ENCODE measurements at places on chromosomes 6 and 20.

DNA sequence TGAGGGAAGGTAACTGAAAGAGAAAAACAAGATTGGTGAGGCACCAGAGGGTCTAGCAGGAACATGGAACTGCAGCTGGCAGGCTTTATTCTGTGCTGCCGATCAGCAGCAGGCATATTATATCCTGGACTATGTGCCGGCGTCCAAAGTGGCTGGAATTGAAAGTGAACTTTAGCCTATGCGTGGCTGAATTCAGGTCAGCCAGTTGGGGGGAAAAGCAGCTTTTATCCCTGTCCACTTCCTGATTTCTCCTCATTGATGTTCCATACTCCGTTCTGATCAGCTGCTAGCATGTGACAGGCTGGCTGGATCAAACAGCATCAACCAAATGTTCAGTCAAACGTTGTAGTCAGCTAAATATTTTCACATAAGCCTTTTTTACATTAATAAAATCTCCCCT is 99.0 kb downstream of the CAP2 start:
- peak; percentile 69 for DNase-seq

GRCh38 chr20:62266340-62266739 is 28.0 kb downstream of the OSBPL2 start:
- no peak for DNase-seq

DNA sequence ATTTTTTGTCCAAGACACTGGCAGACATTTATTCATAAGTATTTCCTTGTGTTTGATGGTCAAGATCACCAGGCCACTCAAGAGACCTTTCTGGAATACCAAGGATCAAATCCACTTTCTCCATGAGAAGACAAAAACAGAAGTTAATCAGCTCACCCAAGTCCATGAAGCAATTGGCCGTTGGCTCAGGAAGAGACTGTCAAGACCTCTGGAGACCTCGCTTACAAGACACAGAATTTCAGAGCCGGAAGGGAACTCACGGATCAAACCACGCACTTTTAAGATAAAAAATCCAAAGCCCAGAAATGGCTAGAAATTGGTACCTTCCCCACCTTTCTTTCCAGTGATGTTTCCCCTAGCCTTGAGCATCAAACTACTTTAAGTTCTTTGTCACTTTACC is 3.3 kb downstream of the TRERF1 start:
- no peak for DNase-seq

GRCh38 chr20:35342154-35342769 is 50.0 kb upstream of the FAM83C start:
- peak; percentile 30 for DNase-seq

- no peak for DNase-seq
These were observed 58.0 kb upstream of the SLC4A11 start for GRCh38 chr20:3297079-3297378.

GRCh38 chr6:13354331-13355042 is 26.1 kb upstream of the TBC1D7 start:
- peak; percentile 79 for DNase-seq

GRCh38 chr20:34642009-34642408 is 34.9 kb downstream of the PIGU start:
- no peak for DNase-seq

- DNase-seq, result no peak
These were observed 19.4 kb downstream of the QRSL1 start for GRCh38 chr6:106648651-106649308.

DNA sequence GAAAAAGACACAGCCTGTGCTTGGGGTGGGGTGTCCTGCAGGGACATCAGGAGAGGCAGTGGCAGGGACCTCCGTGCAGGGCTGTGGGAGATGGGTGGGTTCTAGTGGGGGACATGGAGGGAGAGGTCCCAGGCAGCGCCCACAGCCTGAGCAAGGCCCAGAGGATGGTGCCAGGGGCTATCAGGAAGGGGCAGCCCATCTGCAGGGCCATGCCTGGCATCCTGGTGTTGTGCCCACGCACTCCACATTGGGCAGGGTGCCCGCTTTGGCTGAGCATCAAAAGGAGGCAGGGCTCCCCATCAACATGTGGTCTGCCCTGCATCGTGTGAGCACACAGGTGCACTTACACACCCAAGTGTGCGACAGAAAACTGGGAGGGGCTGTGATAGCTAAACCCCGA is 184.3 kb upstream of the SNX9 start:
- DNase-seq, result no peak

GRCh38 chr6:110875548-110876169 is 1.1 kb downstream of the AMD1 start:
- DNase-seq, result peak; percentile 36

DNA sequence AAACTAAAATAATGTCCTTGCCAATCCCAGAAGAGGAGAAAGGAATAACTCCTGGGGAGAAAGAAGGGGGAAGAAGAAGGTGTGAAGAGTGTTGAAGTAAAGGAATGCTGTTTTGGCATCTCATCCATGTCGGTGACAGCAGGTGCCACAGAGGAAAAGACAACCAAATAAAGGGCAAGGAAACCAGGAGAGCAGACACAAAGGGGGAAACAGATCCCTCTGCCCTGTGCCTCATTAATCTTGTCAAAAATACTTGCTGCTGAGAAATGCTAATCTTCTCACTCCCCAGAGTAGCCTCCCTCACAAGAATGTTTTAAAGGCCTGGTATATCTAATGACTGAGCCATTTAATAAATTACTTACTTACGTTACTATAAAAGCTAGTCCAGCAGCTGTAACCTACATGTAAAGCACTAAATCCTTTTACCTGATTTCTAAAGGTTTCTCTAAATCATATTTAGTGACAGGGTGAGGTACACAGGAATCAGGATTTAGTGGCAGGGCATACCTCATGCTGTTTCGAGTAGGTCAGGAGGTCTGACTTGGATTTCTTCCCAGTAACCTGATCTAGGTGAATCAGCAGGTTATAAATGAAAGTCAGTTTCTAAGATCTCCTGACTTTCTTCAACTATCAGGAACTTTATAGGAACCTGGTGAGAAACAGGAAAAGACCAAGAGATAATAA is 377.1 kb downstream of the CENPW start:
- DNase-seq, result no peak

DNA sequence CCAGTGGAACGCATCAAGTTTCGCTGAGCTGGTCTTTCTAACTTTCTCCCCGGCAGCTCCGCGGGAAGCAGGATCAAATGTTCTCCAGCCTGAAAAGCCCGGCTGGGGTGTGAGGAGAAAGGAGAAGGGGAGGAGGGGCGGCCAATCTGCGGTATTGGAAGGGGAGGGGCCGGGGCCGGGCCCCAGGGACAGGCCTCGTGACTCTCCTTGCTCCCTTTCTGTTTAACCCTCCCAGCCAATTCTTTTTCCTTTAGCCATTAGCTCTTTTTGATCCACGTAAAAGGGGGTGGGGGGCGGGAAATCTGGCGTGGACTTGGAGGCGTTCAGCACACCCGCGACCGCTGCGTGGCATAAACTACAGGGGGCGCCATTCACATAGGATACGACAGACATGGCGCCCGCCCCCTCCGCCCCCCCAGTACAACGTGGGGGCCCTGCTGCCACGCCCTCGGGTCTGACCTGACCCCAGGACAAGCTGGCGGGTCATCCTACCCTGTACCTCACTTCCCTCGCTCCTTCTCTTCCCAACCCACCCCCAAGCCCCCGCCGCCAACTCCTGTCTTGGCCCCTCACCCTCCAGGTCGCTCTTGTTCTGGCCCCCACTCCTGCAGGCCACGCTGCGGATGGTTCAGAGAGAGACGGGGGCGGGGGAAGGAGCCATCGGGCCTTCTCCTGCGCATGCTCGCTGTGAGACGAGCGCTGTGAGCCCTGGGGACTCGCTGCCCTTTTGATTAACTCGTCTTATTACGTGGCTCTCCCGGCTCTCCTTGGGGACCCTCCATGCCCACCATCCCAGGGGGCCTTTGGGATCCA is 7.8 kb upstream of the MDGA1 start:
- DNase-seq, result peak; percentile 82

DNA sequence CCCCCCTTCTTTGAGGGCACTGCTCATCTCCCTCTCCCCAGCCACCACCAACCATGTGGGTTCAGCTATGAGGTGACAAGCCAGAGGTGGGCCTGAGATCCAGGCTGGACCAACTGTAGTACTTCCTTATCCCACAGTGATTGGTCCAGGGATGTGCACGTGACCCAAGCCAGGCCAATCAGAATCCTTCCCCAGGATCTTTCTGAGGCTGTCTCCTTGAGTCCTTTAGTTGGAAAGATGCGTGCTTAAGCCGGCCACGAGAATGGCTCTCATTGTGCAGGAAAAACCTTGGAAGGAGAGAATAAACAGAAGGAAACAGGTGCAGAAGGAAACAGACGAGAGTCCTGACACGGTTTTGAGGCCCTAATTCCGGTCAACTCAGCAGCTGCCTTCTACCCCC is 39.2 kb downstream of the ZC3H12D start:
- DNase-seq, result no peak

DNA sequence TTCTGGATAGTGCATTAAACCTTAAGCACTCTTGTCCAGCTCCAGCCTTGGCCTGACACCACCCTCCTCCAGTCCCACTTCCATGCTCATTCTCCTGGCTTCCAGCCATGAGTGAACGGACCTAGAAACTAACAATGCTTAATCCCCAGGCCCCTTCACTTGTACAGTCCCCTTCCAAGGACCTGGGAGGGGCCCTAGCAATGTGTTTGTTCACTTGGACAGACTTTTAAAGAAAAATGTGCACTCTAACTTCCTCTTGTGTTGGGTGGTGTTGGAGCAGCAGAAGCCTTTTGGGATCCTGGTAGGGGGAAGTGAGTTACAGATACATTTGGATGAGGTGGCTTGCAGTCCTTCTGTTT is 48.9 kb upstream of the CCN6 start:
- DNase-seq, result no peak

DNA sequence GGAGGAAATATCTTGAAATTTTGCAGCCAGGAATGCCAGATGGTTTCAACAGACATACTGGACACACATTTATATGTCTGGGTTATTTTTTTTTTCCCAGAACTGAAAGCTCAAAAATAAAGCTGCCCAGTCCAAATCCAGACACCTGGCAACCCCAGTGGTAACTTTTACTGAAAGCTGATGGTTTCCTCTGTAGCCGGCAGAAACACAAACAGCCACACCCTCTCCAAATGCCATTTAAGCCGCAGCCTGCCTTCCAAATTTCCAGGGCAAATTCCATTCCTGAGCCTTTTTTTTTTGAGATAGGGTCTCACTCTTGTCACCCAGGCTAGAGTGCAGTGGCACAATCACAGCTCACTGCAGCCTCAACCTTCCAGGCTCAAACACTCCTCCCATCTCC is 6.5 kb upstream of the PREX1 start:
- no peak for DNase-seq

DNA sequence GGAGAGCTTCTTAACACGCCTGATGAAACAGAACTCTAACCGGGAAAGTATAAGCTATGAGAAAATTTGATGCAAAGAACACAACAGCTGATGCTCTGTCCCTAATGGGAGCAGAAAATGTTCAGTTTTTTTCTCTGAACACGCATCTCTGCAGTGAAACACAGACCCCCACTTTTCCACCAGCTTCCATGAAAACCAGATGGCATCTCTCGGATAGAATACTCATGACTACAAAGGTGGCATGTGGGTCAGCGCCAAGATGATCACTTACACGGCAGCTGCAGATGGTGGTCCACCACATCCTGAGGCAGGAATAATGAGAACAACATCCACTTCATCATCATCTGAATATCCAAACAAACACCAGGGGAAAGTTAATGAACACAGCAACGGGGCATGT is 85.2 kb upstream of the CNR1 start:
- no peak for DNase-seq

GRCh38 chr6:116536216-116536621 is 9.3 kb downstream of the TRAPPC3L start:
- DNase-seq, result peak; percentile 71

GRCh38 chr6:70371454-70372105 is 41.7 kb upstream of the FAM135A start:
- DNase-seq, result peak; percentile 71

GRCh38 chr6:99613705-99614429 is 7.2 kb downstream of the PRDM13 start:
- DNase-seq, result no peak
